ENCODE measurements at places on chromosomes 5 and 9. TPM values are rescaled to one million over a fixed set of nuclear protein-coding genes. Genes with fewer than 3 reads are reported as not detected.

The MED10 gene
- total RNA-seq: 45.1 TPM

The PPP3R2 gene
- total RNA-seq: not detected

The ARRDC3 gene
- total RNA-seq: 49.4 TPM

The SH3PXD2B gene
- total RNA-seq: 0.09 TPM

The PCDHB8 gene
- total RNA-seq: not detected

The PTPDC1 gene
- total RNA-seq: 7.4 TPM

The OR1Q1 gene
- total RNA-seq: 0.35 TPM

The SPINK7 gene
- total RNA-seq: not detected

The PDZD2 gene
- 0.08 TPM for total RNA-seq

The LTC4S gene
- 0.52 TPM for total RNA-seq

GRCh38 chr9:97660340-97660739 is 26.7 kb downstream of the NCBP1 start:
- DNase-seq: no peak

- no peak for DNase-seq
These were observed 9.4 kb upstream of the SCGB3A2 start for GRCh38 chr5:147869112-147869511.

DNA sequence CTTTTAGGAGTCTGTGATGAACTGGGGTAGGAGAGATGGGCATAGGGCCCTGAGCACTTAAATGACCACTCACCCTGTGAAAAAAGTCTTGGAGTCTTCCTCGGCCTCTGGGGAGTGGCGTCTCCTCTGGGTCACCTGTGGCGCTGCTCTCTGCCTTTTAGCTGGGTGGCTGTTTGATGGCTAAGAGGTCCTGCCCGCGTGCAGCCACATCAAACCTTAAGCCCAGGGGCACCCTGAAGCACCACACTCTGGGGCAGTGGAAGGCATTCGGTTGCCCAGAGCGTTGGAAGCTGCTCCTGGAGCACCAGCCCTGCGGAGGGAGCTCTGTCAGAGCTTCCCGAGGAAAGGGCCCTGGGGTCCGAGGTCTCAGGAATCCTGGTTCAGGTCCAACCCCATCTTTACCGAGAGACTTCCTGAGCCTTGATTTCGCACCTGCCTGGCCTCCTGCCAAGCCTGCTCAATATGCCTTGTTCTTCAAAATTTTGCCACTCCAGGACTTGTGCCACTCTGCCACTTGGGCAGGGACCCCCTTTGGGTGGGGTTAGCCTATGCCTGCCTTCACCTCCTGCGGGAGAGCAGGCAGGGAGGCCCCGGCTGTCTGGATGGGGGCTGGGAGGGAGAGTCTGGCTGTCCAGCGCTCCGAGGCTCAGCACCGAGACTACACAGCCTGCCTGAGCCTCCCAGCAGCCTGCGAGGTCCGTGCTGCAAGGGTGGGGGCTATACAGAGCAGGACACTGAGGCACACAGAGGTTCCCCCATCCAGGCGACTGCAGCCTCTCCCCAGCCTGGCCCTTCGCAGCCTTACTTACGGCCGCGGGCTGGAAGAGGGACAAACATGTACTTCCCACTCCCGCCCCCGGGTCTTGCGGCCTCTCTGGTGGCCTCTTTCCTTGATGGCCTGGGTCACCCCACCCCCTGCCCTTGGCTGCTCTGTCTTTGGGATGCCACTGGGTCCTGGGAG is 63.4 kb upstream of the RNU6ATAC start:
- no peak for DNase-seq

DNA sequence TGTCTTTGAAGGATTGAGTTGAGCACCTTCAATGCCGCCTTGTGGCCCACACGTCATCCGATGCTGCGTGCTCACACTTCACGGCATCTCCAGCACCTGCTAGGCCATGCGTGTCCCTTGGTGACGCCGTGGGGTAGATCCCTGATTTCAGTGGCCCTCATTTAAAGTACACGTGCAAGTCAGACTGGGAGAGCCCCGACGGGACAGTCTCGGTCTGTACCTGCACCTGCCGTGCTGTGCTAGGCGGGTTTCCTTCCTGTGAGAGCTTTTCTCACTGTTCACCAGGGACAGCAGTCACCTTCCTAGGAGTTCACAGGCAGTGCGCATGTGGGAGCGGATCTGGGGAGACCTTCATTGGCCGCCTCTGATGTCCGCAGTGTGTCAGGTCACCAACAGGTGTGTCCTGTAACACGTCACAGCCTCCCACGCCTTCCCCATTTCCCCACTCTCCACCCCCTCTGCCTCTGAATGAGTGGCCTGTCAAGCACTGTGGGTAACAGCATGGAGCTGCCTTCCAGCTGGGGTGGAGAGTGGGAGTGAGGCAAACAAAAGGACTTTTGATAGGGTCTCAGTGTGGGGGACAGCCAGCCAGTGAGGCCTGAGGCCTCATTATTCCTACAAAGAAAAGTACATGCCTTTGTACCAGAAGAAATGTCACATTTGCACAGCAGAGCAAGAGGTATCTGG is 236.4 kb downstream of the FANCC start:
- no peak for DNase-seq

DNA sequence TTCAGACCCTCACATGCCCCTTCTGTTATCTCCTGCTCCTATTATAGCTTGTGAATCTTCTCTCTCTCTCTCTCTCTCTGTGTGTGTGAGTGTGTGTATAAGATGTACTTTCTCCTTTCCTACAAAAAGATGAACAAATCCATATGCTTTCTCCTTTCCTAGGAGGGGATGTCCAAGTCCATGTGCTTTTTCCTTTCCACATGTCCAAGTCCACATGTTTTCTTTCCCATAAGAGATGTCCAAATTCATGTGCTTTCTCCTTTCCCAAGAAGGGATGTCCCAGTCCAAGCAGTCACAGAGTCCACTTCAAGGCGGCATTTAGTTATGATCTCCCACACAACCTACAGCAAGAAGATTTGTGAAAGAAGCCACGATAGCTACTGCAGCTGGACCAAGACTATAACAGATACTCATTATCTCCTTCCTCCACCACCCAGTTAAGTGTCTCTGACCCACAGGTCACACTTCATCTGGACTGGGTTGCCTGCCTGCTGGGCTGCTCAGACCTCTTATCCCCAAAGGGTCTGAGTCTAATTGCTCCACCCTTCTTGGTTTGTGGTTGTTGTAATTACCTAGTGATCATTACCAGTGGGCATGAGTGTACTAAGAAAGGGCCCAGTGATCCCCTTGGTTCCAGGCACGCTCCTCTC is 18.4 kb upstream of the FOXI1 start:
- DNase-seq: no peak

DNA sequence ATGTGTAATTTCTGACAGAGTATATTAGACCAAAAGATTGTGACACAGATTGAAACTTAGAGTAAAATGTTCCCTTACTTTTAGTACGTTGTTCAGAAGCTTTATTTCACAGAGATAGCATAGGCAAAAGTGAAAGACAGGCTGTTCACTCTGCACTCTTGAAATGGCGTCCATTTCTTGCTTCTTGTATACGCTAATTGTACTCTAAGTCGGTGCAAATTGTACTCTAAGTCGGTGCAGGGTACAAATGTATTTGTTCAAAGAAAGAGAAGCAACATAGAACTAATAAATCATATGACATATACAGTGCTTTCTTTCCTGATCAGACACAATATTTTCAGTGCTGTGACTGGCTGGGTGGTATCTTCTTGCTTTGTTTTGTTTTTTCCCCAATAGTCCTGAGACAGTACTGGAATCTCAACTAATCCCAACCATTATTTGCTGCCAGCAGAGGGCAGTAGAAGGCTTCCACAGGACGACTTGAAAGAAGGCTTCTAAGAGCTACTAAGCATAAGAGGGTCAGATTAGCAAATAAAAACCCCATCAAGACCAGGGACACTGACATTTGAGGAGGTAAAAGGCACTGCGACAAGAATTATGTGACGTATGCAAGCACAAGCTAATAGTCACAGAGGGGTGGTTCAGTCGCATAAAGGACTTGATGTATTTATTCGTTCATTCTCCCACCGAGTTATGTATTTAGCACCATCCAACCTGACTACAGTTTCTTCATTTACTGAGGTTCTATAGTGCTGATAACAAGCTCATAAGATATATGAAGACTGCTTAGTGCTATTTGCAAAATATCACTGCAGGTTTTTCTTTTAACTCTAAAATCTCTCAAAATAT is 831.8 kb downstream of the TAF11L14 start:
- DNase-seq: no peak

DNA sequence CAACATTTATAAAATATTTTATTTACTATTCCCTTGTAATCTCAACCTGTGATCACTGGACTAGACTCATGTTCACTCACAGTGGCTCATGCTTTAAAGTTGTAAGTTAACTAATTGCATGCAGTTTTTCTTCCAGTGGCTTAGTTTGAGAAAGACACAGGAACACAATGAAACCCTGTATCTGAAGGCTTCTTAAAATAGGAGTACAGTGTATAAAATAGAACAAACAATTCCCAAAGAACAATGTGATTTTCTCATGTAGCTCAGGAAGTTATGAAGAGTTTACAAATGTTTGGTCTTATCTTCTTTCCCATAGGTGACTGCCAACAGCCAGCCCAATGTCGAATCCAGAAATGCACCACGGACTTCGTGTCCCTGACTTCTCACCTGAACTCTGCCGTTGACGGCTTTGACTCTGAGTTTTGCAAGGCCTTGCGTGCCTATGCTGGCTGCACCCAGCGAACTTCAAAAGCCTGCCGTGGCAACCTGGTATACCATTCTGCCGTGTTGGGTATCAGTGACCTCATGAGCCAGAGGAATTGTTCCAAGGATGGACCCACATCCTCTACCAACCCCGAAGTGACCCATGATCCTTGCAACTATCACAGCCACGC is 5.9 kb downstream of the RGMB start:
- no peak for DNase-seq

GRCh38 chr5:112857866-112858265 is 3.2 kb upstream of the SRP19 start:
- no peak for DNase-seq

DNA sequence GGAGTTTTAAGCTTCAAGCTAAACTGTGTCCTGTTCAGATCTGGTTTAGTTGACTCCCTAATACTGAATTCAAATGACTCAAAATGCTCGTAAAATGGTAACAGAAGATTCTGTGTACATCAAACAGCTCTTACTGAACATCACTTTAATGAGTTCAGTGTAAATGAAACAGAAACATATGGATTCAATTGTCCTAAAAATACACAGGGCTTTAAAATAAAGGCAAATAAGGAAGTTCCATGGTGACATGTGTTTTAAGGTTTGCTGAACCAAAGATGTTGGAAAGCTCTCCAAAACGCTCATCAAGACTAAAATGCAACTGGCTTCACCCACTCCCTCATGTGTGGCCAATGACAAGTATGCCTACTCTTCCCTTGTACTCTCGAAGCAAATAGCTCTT is 340.0 kb upstream of the PIK3R1 start:
- DNase-seq: no peak

GRCh38 chr9:117704024-117704575 is at the start of gene TLR4:
Gene TLR4, plus strand, starts transcription at chr9:117704403. Its CDS starts 70 bp downstream, at chr9:117704473.
- DNase-seq: no peak

DNA sequence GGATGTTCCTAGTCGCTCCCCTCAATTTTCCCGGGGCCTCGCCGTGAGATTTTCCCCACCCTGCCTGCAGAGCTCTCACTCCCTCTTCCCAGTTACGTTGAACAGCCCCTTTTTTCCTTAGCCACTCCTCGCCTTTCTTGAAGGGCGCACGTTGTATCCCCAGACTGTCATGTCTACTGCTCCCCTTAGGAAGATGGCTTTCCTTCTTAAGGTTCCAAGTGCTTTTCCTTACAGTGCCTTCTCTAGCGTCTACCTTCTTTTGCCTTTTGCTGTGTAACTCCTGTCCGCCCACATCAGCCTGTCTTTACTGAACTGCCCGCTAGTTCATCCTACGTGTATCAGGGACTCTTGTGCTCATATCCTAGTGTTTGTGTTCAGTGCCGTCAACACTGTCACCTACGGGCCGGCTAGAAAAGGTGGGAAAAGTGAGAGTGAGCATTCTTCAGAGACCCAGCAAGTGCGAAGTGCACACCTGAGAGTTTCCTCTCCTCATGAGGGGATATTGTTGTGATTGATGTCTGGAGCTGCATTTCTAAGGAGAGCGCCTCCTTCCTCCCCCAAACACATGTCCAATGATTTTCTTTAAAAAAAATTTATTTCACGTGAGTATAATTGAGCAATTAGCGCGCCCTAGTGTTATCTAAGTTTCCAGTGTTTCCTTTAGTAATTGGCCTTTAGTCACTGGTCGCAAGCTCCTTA is 764 bp downstream of the CAMLG start:
- DNase-seq: peak; percentile 57

- no peak for DNase-seq
These were observed 195.3 kb downstream of the SEMA6A start for GRCh38 chr5:116379306-116379705.

DNA sequence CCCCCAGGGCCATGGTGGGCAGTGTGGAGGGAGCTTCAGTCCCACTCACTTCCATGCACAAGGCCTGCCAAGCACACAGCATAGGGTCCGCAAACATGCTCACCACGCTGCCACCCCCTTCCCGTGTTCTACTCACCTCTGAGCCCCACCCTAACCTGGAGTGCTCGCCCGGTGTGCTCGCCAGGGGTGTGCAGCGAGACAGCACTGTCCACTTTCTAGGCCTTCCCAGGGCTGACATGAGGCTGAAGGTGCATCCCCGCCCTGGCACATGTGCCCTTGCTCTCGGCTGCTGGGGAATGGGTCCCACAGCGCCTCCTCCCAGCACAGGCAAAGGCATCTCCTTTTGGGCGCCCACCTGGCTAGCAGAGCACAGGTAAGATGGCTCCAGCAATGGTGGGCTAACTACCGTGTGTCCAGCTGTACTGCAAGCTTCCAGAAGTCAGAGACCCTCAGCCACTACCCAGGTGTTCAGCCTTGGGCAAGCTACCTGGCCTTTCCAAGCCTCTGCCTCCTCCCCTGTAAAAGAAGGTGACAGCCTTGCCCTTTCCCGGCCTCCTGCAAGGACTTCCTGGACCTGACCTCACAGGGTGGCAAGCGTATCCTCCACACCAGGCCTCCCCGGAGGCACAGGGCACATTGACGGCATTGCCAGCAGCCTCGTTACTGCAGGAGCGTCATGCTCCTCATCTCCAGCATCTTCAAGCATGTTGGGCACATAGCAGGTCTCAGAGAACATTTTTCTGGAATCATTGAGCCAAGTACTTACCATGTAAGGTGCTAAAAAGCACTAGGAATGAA is 4.2 kb upstream of the SEC16A start:
- no peak for DNase-seq

DNA sequence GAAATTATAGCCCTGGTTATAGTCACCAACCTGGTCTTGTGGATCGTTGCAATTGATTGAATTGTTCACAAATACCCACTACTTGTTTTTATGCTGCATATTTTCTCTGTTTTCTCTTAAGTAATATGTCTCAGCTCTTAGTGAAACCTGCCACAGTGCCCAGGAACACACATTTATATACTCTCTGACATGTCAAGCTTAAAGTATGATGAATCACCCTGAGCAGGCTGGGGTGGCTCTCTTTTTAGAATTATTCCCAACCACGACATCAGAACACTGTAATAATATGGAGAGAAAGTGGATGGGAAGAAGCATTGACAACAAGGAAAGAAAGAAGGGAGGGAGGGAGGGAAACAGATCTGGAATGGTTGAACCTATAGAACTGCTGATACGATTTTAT is 72.8 kb upstream of the ZNF608 start:
- DNase-seq: no peak

GRCh38 chr9:114315723-114316363 is 7.1 kb upstream of the ORM1 start:
- no peak for DNase-seq
